ENCODE measurements at places on chromosomes 13 and 19.

- no peak for DNase-seq
Measured at GRCh38 chr19:5727453-5728050, 7.1 kb downstream of the CATSPERD start.

DNA sequence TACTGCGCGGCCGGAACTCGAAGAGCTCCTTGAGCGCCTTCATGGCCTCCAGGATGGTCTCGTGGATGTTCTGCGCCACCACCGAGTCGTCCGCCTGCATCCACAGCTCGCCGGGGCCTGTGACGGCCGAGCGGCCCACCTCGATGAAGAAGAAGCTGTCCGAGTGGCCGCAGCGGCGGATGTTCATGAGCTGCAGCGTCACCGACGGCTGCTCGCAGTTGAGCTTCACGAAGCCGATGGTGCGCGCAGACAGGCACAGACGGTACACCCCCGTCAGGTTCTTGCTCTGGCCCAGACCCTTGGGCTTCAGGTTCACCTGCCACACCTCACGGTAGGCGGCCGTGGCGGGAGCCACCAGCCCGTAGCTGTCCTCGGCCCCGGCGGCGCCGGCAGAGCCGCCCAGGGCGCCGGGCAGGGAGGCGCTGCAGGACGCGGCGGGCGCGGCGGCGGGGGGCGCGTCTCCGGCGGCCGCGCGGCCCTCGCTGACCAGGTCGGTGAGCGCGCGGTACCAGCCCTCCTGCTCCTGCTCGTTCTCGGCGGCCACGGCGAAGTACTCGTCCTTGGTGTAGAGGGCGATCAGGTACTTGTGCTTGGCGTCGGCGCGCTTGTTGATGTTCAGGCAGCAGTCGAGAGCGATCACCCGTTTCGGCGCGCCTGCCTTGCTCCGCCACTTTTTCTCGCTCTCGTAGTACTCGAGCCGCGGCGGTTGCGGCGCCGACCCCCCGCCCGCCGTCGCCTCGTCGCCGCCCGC, 1.1 kb downstream of the IRS2 start:
- peak; percentile 69 for DNase-seq

DNA sequence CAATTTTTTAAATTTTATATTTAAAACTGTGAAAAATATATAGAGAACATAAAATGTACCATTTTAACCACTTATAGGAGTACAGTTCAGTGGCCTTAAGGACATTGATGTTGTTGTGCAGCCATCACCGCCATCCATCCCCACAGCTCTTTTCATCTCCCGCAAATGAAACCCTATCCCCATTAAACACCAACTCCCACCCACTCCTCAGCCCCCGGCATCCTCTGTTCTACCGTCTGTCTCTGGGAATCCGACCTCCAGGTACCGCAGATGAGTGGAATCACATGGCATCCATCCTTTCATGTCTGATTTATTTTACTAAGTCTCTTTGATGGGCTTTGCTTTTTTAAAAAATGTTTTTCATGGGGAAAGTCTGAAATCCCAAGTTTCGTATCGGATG, 23.8 kb upstream of the SMIM17 start:
- DNase-seq, result no peak

DNA sequence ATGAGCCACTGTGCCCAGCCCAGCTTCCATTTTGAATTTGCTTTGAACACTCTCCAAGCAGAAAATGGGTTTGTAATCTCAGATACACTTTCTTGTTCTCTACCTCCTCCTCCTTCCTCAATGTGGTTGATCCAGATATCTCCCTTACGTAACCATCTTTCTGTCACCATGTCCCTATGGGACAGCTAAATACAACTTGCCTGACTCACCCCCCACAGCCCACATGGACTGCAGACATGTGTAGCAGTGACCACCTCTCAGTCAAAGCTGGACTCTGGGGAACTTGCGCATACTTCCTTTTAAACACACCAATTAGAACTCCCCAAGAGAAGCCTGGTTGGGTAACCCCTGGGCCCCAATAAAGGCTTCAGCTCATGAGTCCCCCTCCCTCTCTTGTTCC, 10.8 kb upstream of the ZNF799 start:
- no peak for DNase-seq

DNA sequence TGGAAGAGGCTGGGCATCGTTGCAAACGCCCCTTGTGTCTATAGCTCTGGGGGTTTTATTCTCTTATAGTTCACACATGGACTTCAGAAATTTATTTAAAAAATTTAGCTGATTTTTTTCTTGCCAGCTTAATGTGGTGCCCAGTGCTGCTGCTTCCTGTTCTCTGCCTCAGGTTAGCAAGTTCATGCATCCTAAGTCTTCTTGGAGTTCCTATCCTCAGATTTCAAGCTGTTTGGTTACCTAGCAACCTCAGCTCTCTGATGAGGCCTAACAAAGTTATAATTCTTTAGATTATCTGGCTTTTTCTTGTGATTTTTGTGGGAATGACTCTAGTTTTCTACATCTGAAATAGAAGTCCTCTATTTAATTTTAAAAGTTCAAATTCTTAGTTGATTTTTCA, 250.9 kb downstream of the MAB21L1 start:
- DNase-seq, result no peak

DNA sequence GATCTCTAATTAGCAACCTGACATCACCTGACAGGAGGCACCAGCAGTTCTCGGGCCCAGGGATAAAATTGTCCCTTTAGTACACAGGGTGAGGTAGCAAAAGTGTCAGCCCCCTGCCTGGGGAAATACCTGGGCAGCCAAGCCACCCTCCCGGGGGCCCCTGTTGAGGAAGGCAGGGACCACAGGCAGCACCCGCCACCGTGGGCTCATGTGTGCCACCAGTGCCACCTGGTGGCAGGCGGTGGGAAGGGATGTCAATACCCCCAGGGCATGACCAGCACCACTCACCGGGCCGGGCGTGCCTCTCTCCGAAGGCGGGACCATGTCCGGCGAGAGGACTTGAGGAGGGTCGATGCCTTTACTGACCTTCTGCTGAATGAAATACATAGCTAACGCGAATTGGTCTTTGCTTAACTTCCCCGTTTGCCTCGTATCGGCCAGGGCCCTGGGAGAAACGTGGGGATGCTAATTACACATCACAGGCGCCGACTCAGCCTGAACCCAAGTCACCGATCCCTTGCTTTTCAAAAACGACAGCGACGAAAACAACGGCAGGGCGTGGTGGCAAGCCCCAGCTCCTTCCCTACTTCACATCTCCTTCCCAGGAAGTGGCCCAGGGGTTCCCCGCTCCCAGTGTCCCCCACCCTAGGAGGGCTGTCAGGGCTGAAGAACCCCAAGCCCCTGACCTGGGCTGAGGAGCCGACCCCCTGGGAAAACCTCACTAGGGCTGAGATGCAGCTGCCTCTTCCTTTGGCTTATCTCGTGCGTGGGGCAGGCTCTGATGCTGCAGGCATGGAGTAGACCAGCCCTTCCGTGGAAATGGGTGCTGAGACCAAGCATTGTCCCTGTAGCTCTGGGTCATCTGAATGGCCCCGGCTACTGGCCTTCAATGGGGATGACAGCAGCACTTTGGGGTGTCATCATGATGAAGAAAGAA, 53.8 kb downstream of the EPS15L1 start:
- peak; percentile 80 for DNase-seq

GRCh38 chr13:83839146-83839545, 43.1 kb downstream of the SLITRK1 start:
- DNase-seq, result no peak

DNA sequence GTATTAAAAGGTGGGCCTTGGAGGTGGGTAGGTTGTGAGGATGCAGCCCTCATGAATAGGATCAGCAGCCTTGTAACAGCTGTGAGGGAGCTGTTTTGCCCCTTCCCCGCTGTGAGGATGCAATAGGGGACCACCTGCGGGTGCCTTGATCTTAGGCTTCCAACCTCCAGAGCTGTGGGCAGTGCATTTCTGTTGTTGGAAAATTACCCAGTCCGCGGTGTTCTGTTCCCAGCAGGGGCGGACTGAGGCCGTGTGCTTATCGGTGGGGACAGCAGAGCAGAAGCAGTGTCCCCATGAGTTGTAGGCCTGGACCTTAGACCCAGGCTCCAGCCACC, 54.8 kb upstream of the TEX29 start:
- no peak for DNase-seq

DNA sequence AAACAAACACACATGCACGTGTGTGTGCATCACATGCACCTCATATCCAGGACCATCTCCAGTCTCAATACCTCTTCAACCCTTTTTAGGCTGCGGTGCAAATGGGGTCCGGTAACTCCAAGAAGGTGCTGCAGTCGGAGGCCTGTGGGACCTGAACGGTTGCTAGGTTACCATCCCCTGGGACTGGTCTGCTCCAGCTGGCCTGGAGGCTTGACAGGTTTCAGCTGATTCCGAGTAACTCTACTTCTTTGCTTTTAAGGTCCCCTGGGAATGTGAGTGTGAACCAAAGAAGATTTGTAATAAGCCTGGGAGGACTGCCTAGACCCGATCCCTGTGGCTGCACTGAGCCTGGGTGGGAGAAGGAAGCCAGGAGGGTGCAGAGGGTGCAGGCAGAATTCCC, 117.5 kb downstream of the CCNA1 start:
- no peak for DNase-seq
